Cardiac muscle cell (in vitro differentiated cells and primary cell): ENCODE measurements at places on chromosomes 3 and 15.

- no peak overlapping the region for H3K4me3 ChIP-seq
- no peak overlapping the region for H3K27ac ChIP-seq
- no peaks in the 10 kb centered on the region for H3K36me3 ChIP-seq
- H3K4me1 ChIP-seq: no peaks in the 10 kb centered on the region
- no peaks in the 10 kb centered on the region for H3K27me3 ChIP-seq
- no peak for DNase-seq
These were observed 604.8 kb downstream of the MECOM start for GRCh38 chr3:169058681-169059080.

DNA sequence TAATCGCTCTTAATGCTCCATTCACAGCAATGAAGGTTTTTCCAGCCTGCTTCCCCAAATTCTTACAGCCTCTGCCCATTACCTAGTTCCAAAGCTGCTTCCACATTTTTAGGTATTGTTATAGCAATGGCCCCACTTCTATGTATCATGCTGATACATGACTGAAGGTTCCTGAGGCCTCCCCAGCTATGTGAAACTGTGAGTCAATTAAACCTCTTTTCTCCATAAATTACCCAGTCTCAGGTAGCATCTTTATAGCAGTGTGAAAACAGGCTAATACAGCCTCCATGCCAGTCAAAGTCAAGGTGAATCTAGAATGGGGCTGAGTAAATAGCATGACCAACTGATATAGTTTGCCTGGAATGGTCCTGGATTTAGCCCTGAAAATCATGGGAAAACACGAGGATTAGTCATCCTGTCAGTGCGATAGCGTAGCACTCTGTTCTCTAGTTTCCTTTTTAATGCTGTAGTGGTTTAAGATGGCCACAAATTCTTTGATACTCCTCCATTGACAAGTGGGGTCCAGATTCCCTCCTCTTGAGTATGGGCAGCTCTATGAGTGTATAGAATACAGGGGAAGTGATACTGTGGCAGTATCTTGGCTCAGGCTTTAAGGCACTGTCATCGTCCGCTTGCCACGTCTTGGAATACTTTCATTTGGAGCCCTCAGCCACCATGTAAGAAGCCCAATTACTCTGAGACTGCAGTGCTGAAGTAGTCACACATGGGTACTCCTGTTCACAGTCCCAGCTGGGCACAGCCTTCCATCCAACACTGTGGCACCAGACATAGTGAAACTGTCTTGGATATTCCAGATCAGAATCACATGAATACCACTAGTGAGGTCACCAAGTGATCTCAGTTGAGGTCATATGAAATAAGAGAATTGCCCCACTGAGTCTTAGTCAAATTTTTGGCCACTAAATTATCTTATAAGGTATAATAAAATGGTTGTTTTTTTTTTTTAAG is 94.0 kb upstream of the PLCL2 start:
- no peaks in the 10 kb centered on the region for H3K36me3 ChIP-seq
- H3K27ac ChIP-seq: no peak overlapping the region
- H3K4me3 ChIP-seq: no peak overlapping the region
- no peaks in the 10 kb centered on the region for H3K4me1 ChIP-seq
- DNase-seq: no peak

- no peaks in the 10 kb centered on the region for H3K27me3 ChIP-seq
- peak; percentile 42 for DNase-seq
- H3K4me1 ChIP-seq: peaks cover 3% of the 10 kb centered on the region
- H3K27ac ChIP-seq: no peak overlapping the region
- H3K4me3 ChIP-seq: no peak overlapping the region
- no peaks in the 10 kb centered on the region for H3K36me3 ChIP-seq
These were observed 68.0 kb downstream of the COL8A1 start for GRCh38 chr3:99706410-99706809.

GRCh38 chr3:89000886-89001285 is 106.5 kb upstream of the EPHA3 start:
- no peak overlapping the region for H3K4me3 ChIP-seq

DNA sequence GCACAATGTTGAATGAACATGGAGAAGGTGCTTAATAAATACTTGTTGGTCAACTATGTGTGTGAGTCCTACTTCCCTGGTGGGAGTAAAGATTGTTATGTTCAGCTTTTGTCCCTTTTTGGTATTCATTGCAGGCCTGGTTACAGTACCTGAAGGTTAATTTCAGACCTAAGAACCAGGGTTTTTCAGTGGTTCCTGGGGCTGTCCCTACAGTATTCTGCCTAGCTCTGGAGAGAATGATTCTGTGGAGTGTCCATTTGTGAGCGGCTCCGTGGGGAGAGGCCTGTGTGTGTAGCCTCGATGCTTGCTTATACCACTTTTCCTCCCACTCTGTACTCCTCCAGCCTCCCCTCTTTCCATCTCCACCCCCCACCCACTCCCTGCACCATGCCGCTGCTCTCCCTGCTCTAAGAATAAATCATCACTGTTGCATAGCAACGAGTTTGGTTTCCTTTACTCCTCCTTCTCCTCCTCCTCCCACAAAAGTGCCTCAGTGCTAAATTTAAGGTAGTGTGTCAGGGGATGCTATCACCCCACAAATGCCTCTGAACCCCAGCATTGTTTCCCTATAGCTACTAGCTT is 150.6 kb upstream of the ROPN1 start:
- H3K36me3 ChIP-seq: no peaks in the 10 kb centered on the region
- H3K27ac ChIP-seq: no peak overlapping the region
- no peak for DNase-seq
- no peak overlapping the region for H3K4me3 ChIP-seq

DNA sequence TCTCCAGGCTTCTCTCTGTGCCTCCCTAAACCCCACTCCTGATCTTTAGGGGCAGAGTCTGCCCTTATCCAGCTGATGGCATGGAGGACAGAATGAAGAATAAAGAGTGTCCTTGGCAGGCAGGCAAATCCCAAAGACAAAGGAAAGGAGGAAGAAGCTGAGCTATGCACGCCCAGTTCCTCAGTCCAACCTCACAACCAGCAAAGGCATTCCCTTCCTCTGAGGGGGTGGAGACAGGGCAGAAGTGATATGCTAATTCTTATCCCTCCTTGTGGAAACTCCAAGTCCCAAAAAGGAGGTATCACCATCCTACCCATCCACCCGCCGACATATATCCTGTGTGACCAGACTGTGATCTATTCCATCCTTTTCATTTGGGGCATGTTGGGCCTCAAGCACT is 10.5 kb upstream of the CCDC54 start:
- H3K4me1 ChIP-seq: no peaks in the 10 kb centered on the region
- H3K4me3 ChIP-seq: no peak overlapping the region
- DNase-seq: no peak
- H3K27me3 ChIP-seq: no peaks in the 10 kb centered on the region
- no peak overlapping the region for H3K27ac ChIP-seq

GRCh38 chr3:172289583-172289982 is 158.7 kb downstream of the GHSR start:
- peaks cover 52% of the 10 kb centered on the region for H3K4me1 ChIP-seq
- peaks cover 3% of the 10 kb centered on the region for H3K36me3 ChIP-seq
- peak overlapping the region; percentile 79 for H3K27ac ChIP-seq
- H3K4me3 ChIP-seq: no peak overlapping the region

DNA sequence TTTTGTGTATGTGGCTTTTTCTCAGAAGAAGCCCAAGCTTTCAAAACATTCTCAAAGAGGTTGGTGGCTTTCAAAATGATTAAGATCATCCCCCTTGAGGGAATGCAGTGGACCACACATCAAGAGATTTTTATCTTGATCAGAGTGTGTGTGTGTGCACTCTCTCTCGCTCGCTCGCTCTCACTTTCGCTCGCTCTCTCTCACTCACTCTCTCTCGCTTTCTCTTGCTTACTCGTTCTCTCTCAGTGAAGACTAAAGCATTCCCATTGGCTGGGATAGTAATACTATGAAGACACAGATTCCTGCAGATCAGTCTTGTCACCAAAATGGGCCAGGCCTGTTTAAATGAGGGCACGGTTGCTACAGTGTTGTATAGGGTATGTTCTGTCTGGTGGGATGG is 365.7 kb downstream of the EDEM1 start:
- no peaks in the 10 kb centered on the region for H3K36me3 ChIP-seq
- no peak overlapping the region for H3K27ac ChIP-seq
- H3K4me3 ChIP-seq: no peak overlapping the region
- H3K27me3 ChIP-seq: no peaks in the 10 kb centered on the region

GRCh38 chr3:18656866-18657265 is 231.7 kb upstream of the SATB1 start:
- no peaks in the 10 kb centered on the region for H3K4me1 ChIP-seq
- DNase-seq: no peak
- H3K27ac ChIP-seq: no peak overlapping the region
- H3K36me3 ChIP-seq: no peaks in the 10 kb centered on the region
